ENCODE measurements at places on chromosomes 4 and X. TPM values are rescaled to one million over a fixed set of nuclear protein-coding genes. Genes with fewer than 3 reads are reported as not detected.

DNA sequence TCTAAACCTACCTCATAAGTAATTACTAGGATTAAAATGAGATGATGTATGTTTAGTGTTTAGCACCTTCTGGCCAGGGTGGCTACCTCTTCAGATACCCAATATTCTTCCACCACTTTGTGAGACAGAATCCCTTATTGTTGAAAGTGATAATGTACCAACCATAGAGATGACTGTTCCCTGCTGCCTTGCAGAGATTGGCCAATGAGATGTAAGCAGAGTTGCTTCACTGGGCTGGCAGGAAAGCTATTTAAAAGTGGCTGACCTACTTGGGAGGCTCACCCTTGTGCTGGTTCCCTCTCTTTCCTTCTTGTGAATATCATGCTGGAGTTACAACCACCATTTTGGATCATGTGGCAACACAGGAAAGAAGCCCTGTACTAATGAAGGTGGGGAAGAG is 58.9 kb downstream of the TMEM154 start:
- H3K36me3 ChIP-seq = no peaks in the 10 kb centered on the region
- H3K27me3 ChIP-seq = no peaks in the 10 kb centered on the region
- no peak overlapping the region for H3K27ac ChIP-seq
- H3K4me3 ChIP-seq = no peak overlapping the region
- no peaks in the 10 kb centered on the region for H3K4me1 ChIP-seq
- DNase-seq = no peak

DNA sequence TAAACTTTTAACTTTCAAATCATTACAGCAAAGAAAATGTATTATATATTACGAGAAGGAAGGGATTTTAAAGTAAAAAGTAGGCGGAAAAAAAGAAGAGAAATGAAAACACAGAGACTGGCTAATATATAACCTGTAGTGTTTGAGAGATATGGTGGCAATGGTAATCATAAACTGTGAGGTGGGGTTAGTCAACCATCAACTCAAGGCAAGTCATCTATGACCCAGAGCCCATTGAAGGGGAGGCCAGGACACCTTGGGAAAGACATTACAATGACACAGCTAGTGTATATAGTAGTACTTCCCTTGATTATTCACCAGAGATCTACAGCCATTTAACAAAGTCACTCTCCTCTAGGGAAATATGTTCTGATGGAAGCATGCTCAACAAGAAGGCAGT is 423.9 kb upstream of the PITX2 start:
- no peaks in the 10 kb centered on the region for H3K36me3 ChIP-seq
- no peaks in the 10 kb centered on the region for H3K27me3 ChIP-seq

- H3K27me3 ChIP-seq = no peaks in the 10 kb centered on the region
- no peak overlapping the region for H3K4me3 ChIP-seq
- H3K27ac ChIP-seq = no peak overlapping the region
- H3K4me1 ChIP-seq = no peaks in the 10 kb centered on the region
- DNase-seq = no peak
Measured at GRCh38 chr4:43234626-43235415, 342.3 kb downstream of the GRXCR1 start.

- H3K4me3 ChIP-seq = no peak overlapping the region
- H3K27me3 ChIP-seq = no peaks in the 10 kb centered on the region
- H3K27ac ChIP-seq = no peak overlapping the region
- H3K36me3 ChIP-seq = no peaks in the 10 kb centered on the region
- H3K4me1 ChIP-seq = no peaks in the 10 kb centered on the region
- no peak for DNase-seq
Measured at GRCh38 chr4:184575306-184575705, 73.9 kb downstream of the CASP3 start.

- no peak for DNase-seq
- H3K4me1 ChIP-seq = peaks cover 17% of the 10 kb centered on the region
- H3K36me3 ChIP-seq = no peaks in the 10 kb centered on the region
- H3K4me3 ChIP-seq = no peak overlapping the region
- H3K27me3 ChIP-seq = no peaks in the 10 kb centered on the region
Measured at GRCh38 chr4:40559585-40560465, 69.8 kb downstream of the RBM47 start.

- no peak overlapping the region for H3K27ac ChIP-seq
- H3K36me3 ChIP-seq = no peaks in the 10 kb centered on the region
- no peaks in the 10 kb centered on the region for H3K4me1 ChIP-seq
- no peak overlapping the region for H3K4me3 ChIP-seq
- DNase-seq = no peak
Measured at GRCh38 chr4:121018543-121018942, 53.8 kb downstream of the NDNF start.

DNA sequence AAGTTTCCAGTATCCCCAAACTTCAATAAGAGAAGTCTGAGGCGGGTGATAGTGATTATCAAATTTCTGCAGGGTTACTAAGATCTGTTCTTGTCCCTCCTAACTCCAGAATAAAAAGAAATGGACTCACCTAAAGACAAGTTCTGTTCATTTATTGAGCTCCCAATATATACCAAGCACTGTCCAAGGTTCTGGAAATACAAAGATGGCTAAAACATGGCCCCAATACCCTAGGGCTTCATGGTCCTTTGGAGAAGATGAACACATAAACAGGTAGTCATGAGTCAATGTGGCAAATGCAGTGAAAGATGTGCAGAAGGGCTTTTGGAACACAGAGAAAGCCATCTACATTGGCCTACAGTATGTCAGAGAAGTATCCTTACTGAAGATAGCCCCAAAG is 231.2 kb downstream of the PPP1R2C start:
- no peaks in the 10 kb centered on the region for H3K4me1 ChIP-seq
- no peak overlapping the region for H3K27ac ChIP-seq

GRCh38 chrX:6732101-6732500 is 197.2 kb upstream of the VCX3A start:
- H3K27me3 ChIP-seq = no peaks in the 10 kb centered on the region
- no peaks in the 10 kb centered on the region for H3K4me1 ChIP-seq
- H3K27ac ChIP-seq = no peak overlapping the region
- DNase-seq = no peak
- H3K4me3 ChIP-seq = no peak overlapping the region

GRCh38 chr4:172489861-172490260 is 676.7 kb downstream of the GALNTL6 start:
- no peaks in the 10 kb centered on the region for H3K4me1 ChIP-seq
- H3K4me3 ChIP-seq = no peak overlapping the region
- no peaks in the 10 kb centered on the region for H3K36me3 ChIP-seq
- H3K27me3 ChIP-seq = no peaks in the 10 kb centered on the region
- no peak for DNase-seq
- H3K27ac ChIP-seq = no peak overlapping the region

- H3K36me3 ChIP-seq = no peaks in the 10 kb centered on the region
- H3K4me3 ChIP-seq = peak overlapping the region; percentile 48
- peaks cover 33% of the 10 kb centered on the region for H3K27me3 ChIP-seq
- H3K27ac ChIP-seq = peak overlapping the region; percentile 55
Measured at GRCh38 chr4:1171311-1172227, 814 bp downstream of the SPON2 start.

DNA sequence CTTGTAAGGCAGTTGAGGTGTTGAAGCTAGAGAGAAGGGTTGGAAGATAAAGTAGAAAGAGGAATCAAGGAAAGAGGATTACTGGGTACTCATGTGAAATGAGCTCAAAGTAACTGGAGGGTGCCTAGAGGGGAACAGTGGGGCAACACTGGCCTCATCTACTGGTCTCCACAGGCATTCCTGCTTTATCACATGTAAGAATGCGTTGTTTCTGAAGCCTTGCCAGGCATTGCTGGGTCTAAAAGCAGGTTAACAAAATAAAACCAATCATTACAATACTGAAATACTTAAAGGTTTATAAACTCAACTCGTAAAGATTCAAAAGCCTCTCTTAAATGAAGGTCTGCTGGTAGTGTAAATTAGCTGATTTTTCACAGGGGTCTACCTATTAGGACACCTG is 96.0 kb downstream of the FANCB start:
- no peak overlapping the region for H3K4me3 ChIP-seq
- no peaks in the 10 kb centered on the region for H3K36me3 ChIP-seq
- no peak overlapping the region for H3K27ac ChIP-seq
- no peaks in the 10 kb centered on the region for H3K4me1 ChIP-seq
- no peaks in the 10 kb centered on the region for H3K27me3 ChIP-seq

DNA sequence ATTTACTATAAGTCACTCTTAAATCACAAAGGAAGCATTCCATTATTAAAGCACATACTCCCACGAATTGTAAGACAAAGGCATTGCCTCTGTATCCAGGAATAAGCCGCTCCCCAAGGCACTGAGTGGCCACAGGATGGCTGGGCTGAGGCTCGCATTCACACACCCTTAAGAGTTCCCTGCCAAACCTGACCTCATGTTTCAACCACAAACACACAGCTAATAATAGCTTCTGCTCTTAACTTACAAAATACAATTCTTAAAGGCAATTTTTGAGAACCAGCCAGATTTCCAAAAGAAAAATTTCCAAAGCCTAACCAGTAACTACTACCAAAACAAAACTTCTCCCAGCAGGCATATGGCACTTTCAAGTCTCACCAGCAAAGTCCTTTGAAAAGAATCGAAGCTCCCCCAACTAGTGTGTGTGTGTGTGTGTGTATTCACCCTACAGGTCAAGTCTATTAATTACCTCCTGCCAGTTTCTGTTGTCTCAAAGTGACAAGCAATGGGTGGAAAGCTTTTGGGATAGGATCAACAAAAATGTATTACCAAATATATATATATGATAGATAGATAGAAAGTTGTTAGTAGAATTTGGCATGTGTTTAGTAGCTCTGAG is 36.0 kb downstream of the ARHGAP6 start:
- no peaks in the 10 kb centered on the region for H3K27me3 ChIP-seq
- H3K27ac ChIP-seq = no peak overlapping the region
- DNase-seq = no peak
- no peaks in the 10 kb centered on the region for H3K36me3 ChIP-seq
- no peaks in the 10 kb centered on the region for H3K4me1 ChIP-seq

GRCh38 chr4:137611998-137612700 is 79.9 kb upstream of the PCDH18 start:
- H3K4me3 ChIP-seq = no peak overlapping the region
- no peaks in the 10 kb centered on the region for H3K36me3 ChIP-seq
- no peaks in the 10 kb centered on the region for H3K4me1 ChIP-seq
- DNase-seq = no peak
- no peaks in the 10 kb centered on the region for H3K27me3 ChIP-seq

DNA sequence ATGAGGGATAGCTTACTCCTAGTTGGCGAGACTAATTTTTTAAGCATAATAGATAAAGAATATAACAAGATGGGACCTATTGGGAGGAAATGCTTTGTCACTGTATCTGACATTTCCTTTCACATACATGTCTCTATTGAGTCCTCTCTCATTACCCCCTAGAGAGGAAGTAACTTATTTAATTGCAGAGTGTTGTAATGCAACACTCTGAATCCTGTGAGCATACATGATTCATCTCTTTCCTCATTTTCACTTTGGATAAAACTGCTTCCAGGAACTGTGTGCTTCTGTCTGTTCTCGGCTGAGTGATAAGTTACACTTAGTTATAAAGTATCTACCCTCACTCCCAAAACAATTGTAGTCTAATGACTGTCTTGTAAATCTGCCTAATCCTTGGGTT is 266.1 kb upstream of the ANXA10 start:
- H3K4me1 ChIP-seq = no peaks in the 10 kb centered on the region
- no peak overlapping the region for H3K4me3 ChIP-seq

Gene GABRG1
- not detected for total RNA-seq

Gene TAF9B
- 12.9 TPM for total RNA-seq

Gene GPRASP1
- 5.5 TPM for total RNA-seq

Gene LGI2
- 0.84 TPM for total RNA-seq

Gene TRO
- 2.7 TPM for total RNA-seq
